ENCODE measurements at places on chromosomes 6 and 20.

- no peak for DNase-seq
Measured at GRCh38 chr6:165562421-165563090, 100.5 kb downstream of the PDE10A start.

DNA sequence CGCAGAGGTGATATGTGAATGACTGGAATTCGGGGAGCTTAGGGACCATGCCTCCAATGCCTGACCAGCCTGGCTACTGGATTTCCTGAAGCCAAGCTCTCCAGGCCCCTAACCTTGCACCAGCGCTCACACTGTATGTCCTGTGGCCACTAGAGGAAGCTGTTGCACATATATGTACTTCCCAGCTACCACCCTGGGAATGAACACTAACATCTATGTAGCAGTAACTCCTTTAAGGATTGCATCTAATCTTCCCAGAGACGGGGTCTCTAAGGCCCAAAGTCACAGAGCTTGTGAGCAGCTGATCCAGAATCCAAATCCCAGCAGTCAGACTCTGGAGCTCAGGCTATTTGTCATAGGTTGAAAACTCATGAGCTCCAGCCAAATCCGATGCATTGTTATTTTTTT lies 20.4 kb upstream of the BPIFB1 start:
- peak; percentile 48 for DNase-seq

- no peak for DNase-seq
Measured at GRCh38 chr6:1124885-1125284, 187.0 kb upstream of the FOXQ1 start.

DNA sequence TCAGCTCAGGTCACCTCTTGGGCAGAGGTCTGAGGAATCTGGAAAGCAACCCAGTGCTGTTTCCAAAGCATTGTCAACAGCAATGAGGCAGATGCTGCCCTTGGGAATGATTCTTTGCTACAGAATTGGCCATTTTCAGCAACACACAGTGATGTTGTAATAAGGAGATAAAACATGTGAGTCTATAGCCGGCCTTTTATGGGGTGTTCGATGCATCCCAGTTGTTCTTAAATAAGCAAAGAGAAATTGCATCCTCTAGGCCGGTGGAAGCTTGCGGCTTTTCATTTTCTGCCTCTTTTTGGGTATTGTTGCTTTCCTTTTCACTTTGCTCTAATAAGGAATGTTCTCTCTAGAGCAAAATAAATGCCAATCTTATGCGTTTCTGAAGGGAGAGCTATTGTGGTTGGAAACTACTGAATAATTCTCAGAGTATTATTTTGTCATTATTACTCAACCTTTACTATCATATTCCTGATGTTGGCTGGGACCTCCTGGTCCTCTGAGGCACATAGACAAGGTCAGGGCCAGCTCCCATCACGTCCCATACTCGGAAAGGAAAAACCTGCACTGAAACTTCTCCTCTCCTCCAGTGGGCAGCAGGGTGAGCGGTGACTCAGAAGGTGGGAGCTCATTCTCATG lies 214.2 kb downstream of the CDH26 start:
- DNase-seq = no peak

DNA sequence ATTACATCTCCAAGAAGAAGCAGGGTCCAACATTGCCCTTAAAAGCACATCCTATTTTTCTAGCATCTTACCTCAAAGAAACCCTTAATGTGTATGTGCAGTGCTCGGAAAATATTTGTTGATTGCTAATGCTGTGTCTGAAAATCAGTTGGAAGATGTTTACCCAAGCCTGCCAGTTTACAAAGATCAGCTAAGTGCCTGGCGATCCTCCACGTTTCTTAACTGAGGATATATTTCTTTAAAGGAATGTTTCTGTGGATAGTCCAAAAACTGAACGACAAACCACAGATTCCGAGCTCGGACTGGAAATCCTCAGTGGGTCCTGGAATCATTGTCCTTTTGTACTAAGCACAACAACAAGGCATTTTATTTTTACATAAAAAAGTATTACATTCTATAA lies 595.7 kb upstream of the ARID1B start:
- no peak for DNase-seq

- no peak for DNase-seq
Measured at GRCh38 chr6:80142586-80142985, 36.1 kb downstream of the BCKDHB start.

GRCh38 chr20:39381595-39381994 lies 419.5 kb downstream of the DHX35 start:
- DNase-seq = no peak

DNA sequence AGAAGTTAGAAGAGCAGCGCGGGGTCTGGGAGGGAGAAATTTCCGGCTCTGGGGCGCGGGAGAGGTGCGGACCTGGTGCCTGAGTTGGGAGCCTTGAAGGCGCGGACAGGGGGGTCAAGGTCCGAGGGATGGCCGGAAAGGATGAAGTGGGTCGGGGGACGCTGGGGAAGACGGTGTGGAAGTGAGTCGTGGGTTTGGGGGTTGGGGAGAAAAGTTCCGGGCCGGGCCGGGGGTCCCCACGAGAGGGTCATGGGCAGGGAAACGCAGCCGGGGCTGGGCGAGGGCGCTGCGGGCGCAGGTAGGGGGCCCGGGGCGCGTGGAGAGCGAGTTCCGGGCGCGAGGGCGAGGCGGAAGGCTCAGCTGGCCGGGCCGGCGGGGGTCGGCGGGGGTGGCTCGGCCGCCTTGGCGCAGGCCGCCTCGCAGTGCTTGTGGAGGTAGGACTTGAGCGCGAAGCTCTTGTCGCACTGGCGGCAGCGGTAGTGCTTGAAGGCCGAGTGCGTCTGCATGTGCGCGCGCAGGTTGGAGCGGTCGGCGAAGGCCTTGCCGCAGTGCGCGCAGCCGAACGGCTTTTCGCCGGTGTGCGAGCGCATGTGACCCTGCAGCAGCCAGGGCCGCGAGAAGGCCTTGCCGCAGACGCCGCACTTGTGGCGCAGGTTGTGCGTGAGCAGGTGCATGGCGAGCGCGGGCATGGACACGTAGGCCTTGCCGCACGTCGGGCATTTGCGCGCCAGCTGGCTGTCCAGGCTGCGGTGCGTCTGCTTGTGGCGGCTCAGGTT lies 10.5 kb upstream of the SRXN1 start:
- no peak for DNase-seq

GRCh38 chr6:155319902-155320301 lies 5.6 kb upstream of the TFB1M start:
- DNase-seq = no peak

DNA sequence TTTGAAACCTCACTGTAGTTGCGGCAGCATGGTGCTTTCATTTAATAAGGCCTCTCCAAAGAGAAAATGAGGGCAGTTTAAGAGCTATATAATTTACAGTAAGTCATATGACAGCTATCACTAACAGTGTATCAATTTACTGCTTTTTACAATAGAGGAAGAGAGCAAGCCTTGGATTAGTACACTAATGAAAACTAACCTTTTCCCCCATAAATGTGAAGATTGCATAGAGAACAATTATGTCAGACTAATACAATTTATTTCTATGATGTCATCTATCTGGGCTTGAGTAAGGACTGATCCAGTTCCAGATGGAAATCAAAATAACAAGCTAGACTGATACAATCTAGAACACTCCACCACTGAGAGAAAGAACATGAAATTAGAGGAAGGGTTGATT lies 78.1 kb upstream of the FAM83B start:
- no peak for DNase-seq

DNA sequence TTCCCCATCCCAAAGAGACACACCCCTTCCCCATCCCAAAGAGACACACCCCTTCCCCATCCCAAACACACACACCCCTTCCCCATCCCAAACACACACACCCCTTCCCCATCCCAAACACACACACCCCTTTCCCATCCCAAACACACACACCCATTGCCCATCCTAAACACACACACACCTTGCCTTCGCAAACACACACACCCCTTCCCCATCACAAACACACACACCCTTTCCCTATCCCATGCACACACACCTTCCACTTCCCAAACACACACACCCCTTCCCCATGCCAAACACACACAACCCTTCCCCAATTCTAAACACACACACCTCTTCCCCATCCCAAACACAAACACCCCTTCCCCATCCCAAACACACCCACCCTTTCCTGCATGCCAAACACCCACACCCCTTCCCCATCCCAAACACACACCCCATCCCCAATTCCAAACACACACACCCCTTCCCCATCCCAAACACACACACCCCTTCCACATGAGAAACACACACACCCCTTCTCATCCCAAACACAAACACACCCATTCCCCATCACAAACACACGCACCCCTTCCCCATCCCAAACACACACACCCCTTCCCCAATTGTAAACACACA lies 315.3 kb downstream of the KIF16B start:
- no peak for DNase-seq

GRCh38 chr6:105753207-105753606 lies 332.9 kb upstream of the PRDM1 start:
- DNase-seq = peak; percentile 85

- DNase-seq = no peak
Measured at GRCh38 chr20:32385541-32385940, 27.4 kb downstream of the ASXL1 start.

DNA sequence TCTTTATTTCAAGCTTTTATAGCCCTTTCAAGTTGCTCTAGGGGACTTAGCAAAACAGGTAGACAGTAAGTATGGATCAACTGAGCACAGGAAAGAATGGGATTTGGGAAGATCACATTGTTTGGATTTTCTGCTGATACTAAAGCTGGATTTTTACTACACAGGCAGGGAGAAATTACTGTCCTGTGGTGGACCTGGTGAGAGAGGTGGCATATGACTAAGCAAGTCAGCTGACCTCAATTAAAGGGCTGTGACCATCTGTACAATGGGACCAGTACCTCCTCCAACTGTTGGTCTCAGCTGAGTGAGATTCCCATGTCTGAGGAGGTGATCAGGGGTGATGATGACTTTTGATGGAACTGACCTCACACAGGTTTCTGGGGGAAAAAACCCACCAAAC lies 28.0 kb downstream of the RREB1 start:
- no peak for DNase-seq

DNA sequence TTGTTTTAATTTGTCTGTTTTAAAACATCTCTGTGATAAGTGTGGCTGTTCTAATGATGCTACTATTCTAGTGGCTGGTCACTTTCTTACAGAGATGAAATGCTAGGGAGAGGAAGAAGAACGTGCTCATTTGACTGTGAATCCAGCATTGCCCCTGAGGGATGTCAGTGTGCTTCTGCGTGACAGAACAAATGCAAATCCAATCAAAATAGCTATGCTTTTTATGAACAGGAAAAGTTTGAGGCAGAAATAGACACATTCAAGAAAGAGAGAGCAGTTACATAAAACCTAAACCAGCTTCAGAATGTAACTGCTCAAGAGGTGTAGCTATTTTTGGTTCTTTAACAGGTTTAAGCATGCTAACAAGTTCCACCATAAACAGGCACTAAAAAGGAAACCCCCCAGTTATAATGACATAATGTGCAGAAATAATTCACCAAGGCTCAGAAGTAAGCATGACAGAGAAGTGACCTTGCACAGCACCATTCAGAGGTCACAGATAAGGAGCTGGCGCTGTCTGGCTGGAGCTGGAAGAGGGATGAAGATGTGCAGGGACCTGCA lies 385.3 kb downstream of the EPM2A start:
- no peak for DNase-seq

DNA sequence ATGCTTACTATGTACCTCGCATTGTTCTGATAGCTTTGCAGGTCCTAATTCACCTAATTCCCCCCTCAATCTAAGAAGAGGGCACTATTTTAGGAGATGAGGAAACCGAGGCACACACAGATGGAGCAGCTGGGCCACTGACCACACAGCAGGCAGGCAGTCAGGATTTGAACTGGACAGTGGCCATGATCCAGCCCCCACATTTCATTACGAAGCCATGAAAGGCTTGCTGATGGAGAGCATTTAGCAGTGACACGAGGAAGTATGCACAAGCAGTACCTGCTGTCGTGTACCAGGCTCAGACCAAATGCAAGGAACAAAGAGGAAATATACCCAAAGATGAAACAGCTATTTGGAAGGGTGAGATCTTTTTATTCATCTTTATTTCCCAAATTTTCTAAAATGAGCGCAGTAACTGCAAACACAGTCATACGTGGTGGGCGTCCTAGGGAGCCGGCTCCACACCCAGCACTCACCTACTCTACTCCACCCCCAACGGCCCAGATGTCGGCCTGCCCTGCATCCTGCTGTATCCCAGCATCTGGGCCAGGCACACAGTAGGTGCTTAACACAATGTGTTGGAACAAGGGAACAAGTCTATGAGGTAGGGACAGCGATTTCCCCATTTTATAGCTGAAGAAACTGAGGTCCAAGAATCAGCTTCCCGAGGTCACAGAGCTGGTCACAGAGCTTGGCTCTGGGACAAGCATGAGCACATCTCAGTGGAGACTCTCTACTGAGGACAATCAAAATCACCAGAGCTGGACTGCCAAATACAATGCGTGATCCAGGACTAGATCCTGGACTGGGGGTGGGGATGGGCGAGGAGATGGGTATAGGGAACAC lies 15.0 kb downstream of the PREX1 start:
- no peak for DNase-seq

DNA sequence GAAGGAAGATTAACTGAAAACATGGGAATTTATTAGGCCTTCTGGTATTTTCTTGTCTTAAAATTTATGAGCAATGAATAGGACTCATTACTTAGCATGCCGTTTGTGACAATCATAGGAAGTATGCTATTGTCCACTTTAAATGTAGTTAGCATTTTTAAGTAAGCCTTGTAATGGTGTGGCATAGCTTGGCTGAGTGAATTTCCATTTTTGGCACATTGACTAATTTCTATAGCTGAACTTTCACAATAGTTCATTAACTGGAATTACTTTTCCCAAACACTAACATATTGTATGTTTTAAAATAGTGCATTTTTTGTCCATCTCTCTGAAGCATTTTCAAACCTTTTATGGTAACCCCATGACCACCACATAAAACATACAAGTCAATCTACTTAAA lies 15.7 kb downstream of the RSPO3 start:
- no peak for DNase-seq

DNA sequence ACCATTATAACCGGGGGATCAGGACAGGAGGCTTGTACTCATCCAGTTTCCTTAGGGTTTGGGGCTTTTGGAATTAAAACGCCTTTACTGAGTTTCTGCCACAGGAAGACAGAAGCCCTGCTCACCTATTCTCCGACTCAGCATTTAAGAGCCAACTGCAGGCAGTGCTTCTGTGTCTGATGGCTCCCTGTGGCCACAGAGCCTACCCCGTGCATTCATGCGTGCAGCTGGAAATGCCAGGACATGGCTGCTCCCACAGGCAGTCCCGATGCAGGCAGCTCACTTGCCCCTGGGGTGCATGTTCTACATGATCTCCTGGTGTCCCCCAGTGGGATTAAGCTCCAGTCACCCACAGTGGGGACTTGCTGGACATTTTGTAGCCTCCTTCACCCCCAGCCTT lies 22.2 kb downstream of the ZNF831 start:
- no peak for DNase-seq

- no peak for DNase-seq
Measured at GRCh38 chr6:25056130-25056529, 120.4 kb upstream of the RIPOR2 start.

- no peak for DNase-seq
Measured at GRCh38 chr20:56845546-56846086, 216.5 kb downstream of the TFAP2C start.
